ENCODE measurements at places on chromosomes 12 and 14. TPM values are rescaled to one million over a fixed set of nuclear protein-coding genes. Genes with fewer than 3 reads are reported as not detected.

CRIP1 gene
- 65.9 TPM for total RNA-seq

DNAJC22 gene
- 0.08 TPM for total RNA-seq

HIF1A gene
- 49.4 TPM for total RNA-seq

VRTN gene
- total RNA-seq = not detected

SPPL3 gene
- total RNA-seq = 26.8 TPM

Measured in left ventricle myocardium inferior (tissue), 1 donor.